ENCODE measurements at places on chromosomes 6 and 20.

DNA sequence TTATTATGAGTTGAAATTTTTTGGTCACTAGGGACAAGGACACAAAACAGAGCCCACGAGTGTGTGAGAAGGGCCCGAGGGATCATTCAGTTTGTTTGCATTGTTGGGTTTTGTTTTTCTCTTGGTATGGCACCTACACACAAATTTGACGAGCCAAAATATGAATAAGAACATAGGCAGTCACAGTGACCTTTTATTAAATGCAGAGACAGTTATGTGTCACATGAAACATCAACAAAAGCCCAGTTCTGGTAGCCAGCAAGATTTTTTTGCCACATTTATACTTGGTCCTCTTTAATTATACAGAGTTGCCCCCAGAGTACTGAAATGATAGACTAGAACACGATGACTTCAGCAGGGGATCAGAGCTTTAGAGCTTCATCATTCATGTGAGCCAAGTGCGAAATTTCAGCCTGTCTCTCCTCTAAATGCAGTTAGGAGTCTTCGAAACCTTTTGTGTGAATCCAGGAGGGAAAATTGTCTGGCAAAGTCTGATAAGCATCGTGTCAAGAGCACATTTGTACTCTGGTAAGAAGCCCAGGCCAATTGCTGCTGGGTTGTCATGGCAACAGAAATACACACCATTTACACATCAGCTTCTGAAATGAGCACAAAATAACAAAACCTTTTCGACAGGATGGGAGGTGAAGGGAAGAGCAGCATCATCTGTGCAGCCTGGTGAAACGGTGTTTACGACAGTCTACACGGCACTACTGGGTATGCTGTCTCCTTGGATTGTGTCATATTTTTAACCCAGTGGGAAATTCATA, 79.2 kb upstream of the RIPOR2 start:
- DNase-seq, result no peak

- DNase-seq, result no peak
Measured at GRCh38 chr6:93088621-93089501, 330.5 kb downstream of the EPHA7 start.

DNA sequence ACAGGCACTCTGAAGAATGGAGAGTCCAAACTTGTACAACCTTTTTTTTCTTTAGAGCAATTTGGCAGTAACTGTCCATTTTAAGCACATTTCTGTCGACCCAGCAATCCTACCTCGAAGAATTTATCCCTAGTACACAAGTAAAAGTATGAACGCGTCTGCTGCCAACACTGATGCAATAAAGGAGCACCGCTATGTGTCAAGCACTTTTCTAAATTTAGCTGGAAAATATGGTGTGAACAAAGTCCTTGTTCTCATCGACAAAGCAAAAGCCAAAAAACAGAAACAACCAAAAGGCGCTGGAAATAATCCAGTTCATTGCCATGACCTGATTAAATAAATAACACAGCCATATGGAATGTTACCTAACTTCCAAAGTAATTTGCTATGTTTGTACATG, 1.1 kb downstream of the DPM1 start:
- no peak for DNase-seq

- DNase-seq, result no peak
Measured at GRCh38 chr20:4484379-4484997, 237.2 kb upstream of the PRND start.

DNA sequence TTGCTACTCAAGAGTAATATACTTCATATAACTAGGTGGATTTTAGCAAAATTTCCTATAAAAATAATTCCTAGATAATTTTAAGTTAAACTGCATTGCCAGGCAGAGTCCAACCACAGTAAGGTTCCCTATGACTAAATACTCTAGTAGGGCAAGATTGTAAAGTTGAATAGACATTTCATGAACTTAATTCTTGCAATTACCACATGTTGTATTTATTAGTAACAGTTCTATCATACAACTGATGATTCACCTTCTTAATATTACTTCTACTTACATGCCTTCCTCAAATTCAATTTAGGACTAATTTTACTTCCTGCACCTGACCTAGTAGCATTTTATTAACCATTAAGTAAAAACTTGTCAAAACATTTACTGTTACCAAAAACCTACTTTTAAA, 266.7 kb upstream of the THEMIS start:
- no peak for DNase-seq

DNA sequence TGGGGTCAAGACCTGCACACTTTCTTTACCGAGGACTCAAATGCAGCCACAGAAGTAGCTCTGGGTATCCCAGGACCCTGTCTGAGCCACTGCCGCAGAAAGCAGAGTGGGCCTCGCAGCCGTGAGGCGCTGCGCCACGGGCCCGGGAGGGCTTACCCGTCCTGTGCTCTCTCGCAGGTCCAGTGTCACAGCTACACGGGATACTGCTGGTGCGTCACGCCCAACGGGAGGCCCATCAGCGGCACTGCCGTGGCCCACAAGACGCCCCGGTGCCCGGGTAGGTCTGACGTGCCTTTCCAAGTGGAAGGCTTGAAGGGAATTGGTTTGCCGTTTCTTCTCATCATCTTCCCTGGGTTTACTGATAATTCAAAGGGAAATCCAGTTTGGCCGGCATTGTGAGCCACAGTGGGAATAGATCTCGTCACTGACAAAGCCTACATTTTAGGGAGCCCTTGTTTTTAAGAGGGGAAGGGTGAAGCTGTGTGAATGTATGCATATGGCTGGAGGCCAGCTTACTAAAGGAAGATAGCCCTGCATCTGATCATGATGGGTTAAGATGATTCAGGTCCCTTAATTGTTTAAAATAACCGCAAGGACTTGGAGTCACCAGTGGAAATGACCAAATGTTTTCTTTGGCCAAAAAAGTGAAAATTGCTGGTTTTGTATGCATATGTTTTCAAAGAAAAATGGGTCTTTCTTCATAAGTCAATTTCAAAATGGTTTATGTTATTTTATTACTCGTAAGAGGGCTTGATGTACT, 86.6 kb downstream of the SMOC2 start:
- DNase-seq, result no peak

- no peak for DNase-seq
Measured at GRCh38 chr20:37511610-37512275, 9.3 kb upstream of the NNAT start.

DNA sequence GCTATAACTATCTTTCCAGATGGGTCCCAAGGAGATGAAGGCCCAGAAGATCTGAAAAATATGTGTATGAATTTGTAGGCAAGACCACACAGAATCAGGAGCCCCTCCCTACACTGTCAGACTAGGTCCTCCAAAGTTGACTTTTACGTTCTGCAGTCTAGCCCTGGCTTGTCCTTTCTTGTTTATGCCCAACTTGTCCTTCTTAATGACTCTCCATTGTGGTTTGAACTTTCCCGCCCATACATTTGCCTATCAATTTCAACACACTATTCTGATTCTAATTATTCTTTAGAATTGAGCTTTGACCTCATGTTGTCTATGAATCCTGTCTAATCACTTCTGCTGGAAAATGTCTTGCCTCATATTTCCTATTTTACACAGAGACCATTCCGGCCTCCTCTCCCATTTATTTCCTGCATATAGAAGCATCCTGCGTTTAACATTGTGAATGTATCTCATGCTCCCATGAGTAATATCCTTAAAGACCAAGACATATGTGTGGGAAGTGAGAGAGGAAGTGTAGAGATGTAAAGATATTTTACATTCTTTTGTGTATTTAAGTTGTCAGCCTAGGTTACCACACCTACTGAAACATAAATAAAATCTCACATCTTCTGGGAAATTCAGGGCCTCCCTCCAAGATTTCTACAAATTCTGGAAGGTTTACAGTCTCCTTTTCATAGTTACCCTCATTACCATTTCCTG, 348.3 kb downstream of the BCKDHB start:
- no peak for DNase-seq

DNA sequence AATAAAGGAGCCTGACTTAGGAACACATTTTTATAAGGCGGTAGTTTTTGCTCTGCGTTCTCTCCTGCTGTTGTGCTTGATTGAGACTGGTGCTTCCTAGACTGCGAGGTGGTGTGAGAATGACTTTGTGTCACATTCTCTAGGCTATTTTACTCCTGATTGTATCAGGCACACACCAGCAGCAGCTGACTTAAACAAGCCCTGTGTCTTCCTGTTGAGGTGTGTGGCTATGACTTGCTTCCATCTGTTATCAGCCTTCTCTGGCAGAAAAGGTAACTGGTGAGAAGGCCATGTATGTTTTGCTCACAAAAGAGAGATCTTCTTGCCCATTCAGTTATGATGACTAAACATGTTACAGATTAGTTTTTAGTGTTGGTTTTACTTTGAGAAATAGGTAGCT, 43.4 kb downstream of the CLVS2 start:
- no peak for DNase-seq

Data from H7 (cell line).